Placental pericyte (primary cell): ENCODE measurements at places on chromosomes 11 and 22. TPM values are rescaled to one million over a fixed set of nuclear protein-coding genes. Genes with fewer than 3 reads are reported as not detected.

The MRGPRE gene
- total RNA-seq, result not detected in 2 replicates

The TRPT1 gene
- total RNA-seq, result 47.5 and 50.7 TPM in 2 replicates

The MS4A6E gene
- total RNA-seq, result not detected in 2 replicates

The FGF19 gene
- total RNA-seq, result not detected in 2 replicates

The AGBL2 gene
- 0.43 and 4.4 TPM in 2 replicates for total RNA-seq

The RBFOX2 gene
- total RNA-seq, result 107 and 205 TPM in 2 replicates

The APOL4 gene
- total RNA-seq, result under 0.01 and 0.44 TPM in 2 replicates
